Activated CD8-positive, alpha-beta T cell treated with anti-CD3 and anti-CD28 coated beads, Interleukin-2, amount 10 ng/mL, durations not matched to agents 7 days and 5 days (primary cell): ENCODE measurements at places on chromosomes 4 and X. TPM values are rescaled to one million over a fixed set of nuclear protein-coding genes. Genes with fewer than 3 reads are reported as not detected.

Gene ETDA
- total RNA-seq: not detected

DNA sequence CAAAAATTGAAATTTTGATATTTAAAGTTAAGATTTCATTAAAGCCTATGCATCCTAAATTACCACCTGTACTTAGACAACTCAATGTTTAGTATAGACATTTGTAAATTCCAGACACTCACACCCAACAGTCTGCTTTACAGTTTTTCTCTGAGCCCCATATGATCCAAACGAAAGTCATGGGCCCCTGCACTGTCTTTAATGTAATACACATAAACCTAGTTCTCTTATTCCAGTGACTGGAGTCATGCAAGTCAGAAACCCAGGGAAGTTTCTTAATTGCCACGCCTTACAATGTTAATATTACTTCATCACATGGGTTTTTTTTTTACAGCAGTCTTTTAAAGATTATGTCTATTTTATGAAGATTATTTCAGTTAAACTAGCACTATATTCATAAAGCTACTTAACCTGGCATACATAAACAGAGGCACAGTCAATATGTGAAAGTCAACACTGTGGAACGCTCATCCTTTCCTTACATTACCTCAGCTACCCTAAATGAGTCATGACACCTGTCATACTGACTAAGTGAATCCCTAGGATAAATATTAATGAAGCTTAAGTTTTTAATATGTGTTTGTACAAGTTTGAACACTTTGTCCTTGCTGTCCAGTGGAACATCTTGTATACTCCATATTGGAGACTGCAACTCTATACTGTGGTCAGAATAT, 67.7 kb upstream of the H2AZ1 start:
- H3K27me3 ChIP-seq: peaks cover 2% of the 10 kb centered on the region
- no peak overlapping the region for H3K4me3 ChIP-seq
- no peak overlapping the region for H3K27ac ChIP-seq
- no peak for DNase-seq

Gene F11
- total RNA-seq: not detected

DNA sequence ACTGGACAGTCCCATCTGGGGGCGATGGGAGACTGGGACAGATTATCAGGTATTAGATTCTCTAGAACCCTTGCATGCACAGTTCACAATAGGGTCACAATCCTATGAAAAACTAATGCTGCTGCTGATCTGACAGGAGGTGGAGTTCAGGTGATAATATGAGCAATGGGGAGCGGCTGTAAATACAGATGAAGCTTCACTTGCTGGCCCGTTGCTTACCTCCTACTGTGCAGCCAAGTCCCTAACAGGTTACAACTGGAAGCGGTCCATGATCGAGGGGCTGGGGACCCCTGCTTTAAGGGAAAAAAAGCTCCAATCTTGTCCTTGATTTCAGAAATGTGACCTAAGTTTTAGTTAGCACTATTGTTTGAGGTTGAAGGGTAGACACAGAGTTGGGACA, 175.2 kb downstream of the ZNF330 start:
- H3K27ac ChIP-seq: no peak overlapping the region
- H3K36me3 ChIP-seq: no peaks in the 10 kb centered on the region
- no peak for DNase-seq
- H3K4me3 ChIP-seq: no peak overlapping the region
- no peaks in the 10 kb centered on the region for H3K27me3 ChIP-seq

DNA sequence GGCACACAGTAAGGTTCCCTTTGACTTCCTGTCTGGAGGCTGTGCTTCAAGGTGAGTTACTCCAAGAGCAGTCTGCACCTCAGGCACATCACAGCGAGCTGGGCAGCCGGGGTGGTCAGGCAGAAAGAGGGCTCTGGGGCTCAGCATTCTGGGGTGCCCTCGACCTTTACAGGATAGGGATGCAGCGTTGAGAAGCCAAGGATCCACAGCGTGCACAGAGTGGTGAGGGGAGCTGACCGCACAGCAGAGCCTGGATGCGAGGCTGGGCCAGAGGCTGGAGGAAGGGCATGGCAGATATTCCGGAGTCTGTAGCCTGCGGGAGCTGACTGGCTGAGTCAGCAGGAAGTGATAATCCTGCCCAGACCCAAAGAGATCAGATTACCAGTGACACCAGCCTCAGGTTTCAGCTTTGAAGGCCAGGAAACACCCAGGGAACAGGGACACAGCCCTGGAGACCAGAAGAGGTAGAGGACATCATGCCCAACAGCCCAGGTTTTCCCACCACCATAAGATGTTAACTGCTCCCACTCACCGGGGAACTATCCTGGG, 38.4 kb upstream of the PDLIM3 start:
- no peaks in the 10 kb centered on the region for H3K36me3 ChIP-seq
- no peak for DNase-seq
- H3K4me1 ChIP-seq: no peaks in the 10 kb centered on the region
- peaks cover 5% of the 10 kb centered on the region for H3K27me3 ChIP-seq
- no peak overlapping the region for H3K4me3 ChIP-seq

DNA sequence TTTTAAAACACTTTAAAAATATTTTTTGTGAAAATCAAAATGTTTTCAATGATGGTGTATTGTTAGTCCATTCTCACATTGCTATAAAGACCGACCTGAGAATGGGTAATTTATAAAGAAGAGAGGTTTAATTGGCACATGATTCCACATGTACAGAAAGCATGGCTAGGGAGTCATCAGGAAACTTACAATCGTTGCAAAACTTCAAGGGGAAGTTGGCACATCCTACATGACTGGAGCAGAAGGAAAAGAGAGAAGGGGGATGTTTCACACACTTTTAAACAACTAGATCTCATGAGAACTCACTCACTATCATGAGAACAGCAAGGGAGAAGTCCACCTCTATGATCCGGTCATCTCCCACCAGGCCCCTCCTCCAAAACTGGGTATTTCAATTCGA, 110.7 kb downstream of the TMEM47 start:
- no peaks in the 10 kb centered on the region for H3K4me1 ChIP-seq
- H3K36me3 ChIP-seq: no peaks in the 10 kb centered on the region
- H3K4me3 ChIP-seq: no peak overlapping the region
- no peak overlapping the region for H3K27ac ChIP-seq
- no peak for DNase-seq

- no peaks in the 10 kb centered on the region for H3K4me1 ChIP-seq
- H3K4me3 ChIP-seq: no peak overlapping the region
- no peak overlapping the region for H3K27ac ChIP-seq
- H3K27me3 ChIP-seq: no peaks in the 10 kb centered on the region
These were observed 63.3 kb downstream of the KCNIP4 start for GRCh38 chr4:21885241-21885640.

- no peaks in the 10 kb centered on the region for H3K36me3 ChIP-seq
- DNase-seq: no peak
- no peak overlapping the region for H3K4me3 ChIP-seq
- H3K4me1 ChIP-seq: no peaks in the 10 kb centered on the region
- H3K27me3 ChIP-seq: no peaks in the 10 kb centered on the region
These were observed 1527.8 kb downstream of the STIM2 start for GRCh38 chr4:28388471-28388870.

- no peak overlapping the region for H3K27ac ChIP-seq
- no peak overlapping the region for H3K4me3 ChIP-seq
- H3K27me3 ChIP-seq: no peaks in the 10 kb centered on the region
- no peak for DNase-seq
These were observed 43.5 kb upstream of the CITED1 start for GRCh38 chrX:72349190-72349589.

Gene RTL9
- not detected for total RNA-seq

DNA sequence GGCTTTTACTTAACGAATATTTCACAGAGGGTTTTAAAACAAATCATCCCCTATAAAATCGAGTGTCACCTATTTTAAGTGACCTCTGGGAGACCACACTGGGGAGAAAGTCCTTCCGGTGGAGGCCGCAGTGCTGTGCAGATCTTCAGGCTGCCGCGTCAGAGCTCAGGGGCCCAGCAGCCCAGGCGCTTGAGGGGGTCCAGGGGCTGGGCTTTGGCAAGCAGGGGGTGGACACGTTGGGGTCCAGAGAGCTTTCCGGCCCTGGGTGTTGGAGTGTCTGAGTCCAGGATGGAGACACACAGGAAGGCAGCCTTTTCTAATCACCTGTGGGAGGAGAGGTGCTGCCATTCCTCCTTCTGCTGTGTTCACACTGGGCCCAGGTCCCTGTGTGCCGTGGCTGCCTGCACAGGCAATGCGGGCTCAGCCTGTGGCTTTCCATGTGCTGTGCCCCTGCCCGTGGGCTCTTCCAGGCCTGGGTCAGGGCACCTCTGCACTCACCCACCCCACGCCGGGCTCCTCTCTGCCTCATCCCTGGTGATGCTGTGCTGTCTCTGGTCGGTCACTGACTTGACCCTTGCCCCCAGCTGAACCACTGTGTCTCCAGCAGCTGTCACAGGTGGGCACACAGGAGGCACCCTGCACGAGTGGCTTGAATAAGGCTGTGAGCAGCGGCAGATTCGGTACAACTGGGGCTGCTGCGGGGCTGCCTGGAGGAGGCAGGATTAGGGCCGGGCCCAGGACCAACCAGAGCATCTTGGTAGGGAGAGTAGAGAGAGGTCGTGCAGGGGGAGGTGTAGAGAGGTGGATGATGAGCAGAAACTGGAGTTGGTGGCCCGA, 10.0 kb downstream of the HTRA3 start:
- H3K27me3 ChIP-seq: no peaks in the 10 kb centered on the region
- no peak for DNase-seq
- no peaks in the 10 kb centered on the region for H3K4me1 ChIP-seq
- no peaks in the 10 kb centered on the region for H3K36me3 ChIP-seq
- H3K4me3 ChIP-seq: no peak overlapping the region

DNA sequence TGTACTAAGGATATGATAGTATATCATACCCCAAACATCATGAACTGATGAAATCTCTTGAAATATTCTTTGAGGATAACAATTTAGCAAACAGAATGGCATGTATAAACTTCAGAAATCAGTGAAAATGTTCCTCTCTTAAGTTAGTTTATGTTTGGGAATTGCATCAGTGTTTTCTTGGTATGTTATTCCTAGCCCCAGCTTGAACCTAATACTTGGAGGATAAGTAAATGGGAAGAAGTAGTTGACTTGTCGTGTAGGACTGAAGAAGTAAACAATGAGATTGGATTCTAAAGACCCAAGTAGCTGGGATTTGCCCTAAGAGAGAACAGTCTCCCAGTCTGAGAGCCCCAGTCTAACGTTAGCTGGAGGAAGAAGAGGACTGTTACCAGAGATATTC, 355.7 kb downstream of the GALNTL6 start:
- H3K27me3 ChIP-seq: no peaks in the 10 kb centered on the region
- no peak for DNase-seq
- no peaks in the 10 kb centered on the region for H3K4me1 ChIP-seq
- no peak overlapping the region for H3K4me3 ChIP-seq
- no peak overlapping the region for H3K27ac ChIP-seq
- H3K36me3 ChIP-seq: no peaks in the 10 kb centered on the region

- no peak overlapping the region for H3K4me3 ChIP-seq
- no peaks in the 10 kb centered on the region for H3K27me3 ChIP-seq
These were observed 25.2 kb downstream of the PPP1R2C start for GRCh38 chrX:42752730-42753129.

GRCh38 chr4:3044870-3045819, 29.2 kb downstream of the HTT-AS start:
- H3K4me3 ChIP-seq: peak overlapping the region; percentile 52
- H3K27me3 ChIP-seq: no peaks in the 10 kb centered on the region
- H3K27ac ChIP-seq: peak overlapping the region; percentile 91
- H3K36me3 ChIP-seq: peaks cover 16% of the 10 kb centered on the region

Gene GAGE1
- total RNA-seq: not detected

- H3K27me3 ChIP-seq: no peaks in the 10 kb centered on the region
- H3K36me3 ChIP-seq: no peaks in the 10 kb centered on the region
- H3K27ac ChIP-seq: no peak overlapping the region
- H3K4me3 ChIP-seq: no peak overlapping the region
- no peaks in the 10 kb centered on the region for H3K4me1 ChIP-seq
These were observed 178.3 kb downstream of the TMA16 start for GRCh38 chr4:163672751-163673150.
